Naive thymus-derived CD4-positive, alpha-beta T cell (primary cell): ENCODE measurements at places on chromosomes 16 and 17. TPM values are rescaled to one million over a fixed set of nuclear protein-coding genes. Genes with fewer than 3 reads are reported as not detected.

GRCh38 chr16:56258508-56259424 is 67.5 kb downstream of the GNAO1 start:
- no peaks in the 10 kb centered on the region for H3K27me3 ChIP-seq
- H3K36me3 ChIP-seq, result no peaks in the 10 kb centered on the region
- no peak overlapping the region for H3K27ac ChIP-seq
- DNase-seq, result no peak
- H3K4me3 ChIP-seq, result no peak overlapping the region

DNA sequence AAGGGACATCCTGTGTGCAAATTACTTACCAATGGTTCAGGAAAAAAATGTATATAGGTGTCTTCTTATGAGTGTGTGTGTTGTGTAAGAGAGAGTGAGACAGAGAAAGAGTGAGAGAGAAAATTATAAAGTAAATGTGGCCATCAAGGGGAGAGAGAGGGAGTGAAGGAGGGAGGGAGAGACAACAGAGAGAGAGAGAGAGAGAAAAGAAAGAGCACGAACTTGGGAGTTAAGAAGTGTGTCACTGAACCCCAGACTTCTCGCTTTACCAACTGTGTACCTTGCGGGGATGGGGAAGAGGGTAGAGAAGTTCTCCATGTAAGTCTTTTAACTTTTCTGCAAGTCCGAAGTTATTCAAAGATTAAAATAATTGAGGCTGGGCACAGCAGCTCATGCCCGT is 28.8 kb upstream of the ARL4D start:
- no peak for DNase-seq
- H3K27me3 ChIP-seq, result no peaks in the 10 kb centered on the region
- H3K36me3 ChIP-seq, result no peaks in the 10 kb centered on the region

GRCh38 chr16:65490286-65490685 is 368.4 kb upstream of the CDH11 start:
- H3K27me3 ChIP-seq, result no peaks in the 10 kb centered on the region
- no peaks in the 10 kb centered on the region for H3K36me3 ChIP-seq
- H3K4me3 ChIP-seq, result no peak overlapping the region
- H3K4me1 ChIP-seq, result no peaks in the 10 kb centered on the region
- DNase-seq, result no peak

MAF gene
- polyA plus RNA-seq, result 0.06 TPM

KRTAP1-5 gene
- not detected for polyA plus RNA-seq

KRT39 gene
- not detected for polyA plus RNA-seq
